ENCODE measurements at places on chromosomes 4 and X.

- no peak for DNase-seq
These were observed 122.1 kb downstream of the TBL1X start for GRCh38 chrX:9586992-9587392.

GRCh38 chr4:10635091-10635490, 49.5 kb downstream of the CLNK start:
- DNase-seq, result no peak

DNA sequence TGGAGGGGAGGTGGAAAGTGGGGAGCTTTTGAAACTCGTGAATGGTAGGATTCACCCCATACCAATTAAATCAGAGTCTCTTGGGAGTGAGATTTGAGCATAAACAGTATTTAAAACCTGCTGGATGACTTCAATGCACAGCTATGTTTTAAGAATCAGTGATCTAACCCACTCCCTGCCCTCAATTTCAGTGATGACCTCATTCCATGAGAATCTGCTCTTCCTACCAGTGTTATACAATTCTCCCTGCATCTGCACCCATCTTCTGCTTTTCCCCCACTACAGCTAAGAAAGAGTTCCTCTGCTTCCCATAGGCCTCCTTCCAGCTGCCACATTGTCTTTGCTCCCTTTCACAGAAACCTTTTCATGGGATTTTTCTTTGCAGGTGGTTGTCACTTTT, 18.3 kb upstream of the H2AZ1 start:
- no peak for DNase-seq

DNA sequence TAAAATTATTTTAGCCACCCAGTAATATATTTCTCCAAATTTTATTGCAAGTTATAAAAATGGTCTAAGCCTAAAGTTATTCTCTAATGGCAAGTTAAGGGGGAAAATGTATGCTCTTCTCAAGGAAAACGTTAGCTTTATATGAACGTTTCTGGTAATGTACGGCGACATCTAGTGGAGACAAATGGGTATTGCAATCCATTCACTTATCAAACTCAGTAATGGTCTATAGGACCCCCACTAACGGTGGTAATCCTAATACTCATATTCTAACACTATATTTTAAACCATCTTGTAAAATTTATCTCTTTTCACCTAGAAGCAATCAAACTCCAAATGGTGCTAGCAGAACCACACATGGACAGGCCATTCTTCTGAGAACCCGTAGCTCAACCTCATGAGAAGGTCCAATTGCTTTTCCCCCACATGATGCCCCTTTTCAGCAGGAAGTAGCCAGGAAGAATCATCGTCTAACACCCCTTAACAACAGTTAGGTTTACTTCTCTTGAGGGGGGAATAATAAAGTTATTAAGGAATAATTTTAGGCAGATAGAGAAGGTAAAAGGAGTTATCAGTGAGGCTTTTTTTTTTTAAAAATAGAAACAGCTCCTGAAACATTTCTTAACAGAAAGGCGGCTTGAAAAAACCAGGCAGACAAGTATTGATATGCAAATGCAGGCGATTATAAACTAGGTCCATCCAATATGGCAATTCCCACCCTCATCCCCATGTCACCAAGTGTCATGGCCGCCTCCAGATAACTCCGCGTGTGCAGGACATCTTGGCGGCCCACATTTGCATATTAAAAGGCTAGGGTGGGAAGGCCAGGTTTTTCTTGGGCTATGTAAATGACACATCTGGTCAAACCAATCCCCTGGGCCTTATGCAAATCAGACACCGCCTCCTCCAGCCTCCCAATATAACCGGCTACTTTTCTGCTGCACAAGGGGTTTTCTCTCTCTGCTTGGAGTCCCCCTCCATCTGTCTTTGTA, 35.0 kb downstream of the NUDT11 start:
- DNase-seq, result no peak

GRCh38 chr4:54872261-54872660, 214.5 kb downstream of the KIT start:
- DNase-seq, result no peak

DNA sequence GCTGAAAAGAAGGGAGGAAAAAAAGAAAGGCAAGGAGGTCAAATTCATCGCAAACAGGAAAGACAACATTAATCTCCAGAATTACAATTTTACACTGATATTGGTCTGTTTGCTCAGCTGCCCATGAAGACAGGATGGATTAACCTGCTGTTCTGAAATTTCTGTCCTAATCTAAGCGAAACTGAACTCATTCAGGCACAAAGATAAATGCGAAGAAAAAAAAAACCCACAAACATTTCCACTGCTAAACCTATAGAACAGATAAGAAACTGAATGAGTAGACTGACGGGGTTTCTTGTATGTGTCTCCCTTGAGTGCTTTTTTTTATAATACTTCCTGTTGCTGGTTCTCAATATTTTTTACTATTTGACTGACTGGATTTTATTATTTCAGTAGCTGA, 251.8 kb upstream of the FTHL17 start:
- no peak for DNase-seq

DNA sequence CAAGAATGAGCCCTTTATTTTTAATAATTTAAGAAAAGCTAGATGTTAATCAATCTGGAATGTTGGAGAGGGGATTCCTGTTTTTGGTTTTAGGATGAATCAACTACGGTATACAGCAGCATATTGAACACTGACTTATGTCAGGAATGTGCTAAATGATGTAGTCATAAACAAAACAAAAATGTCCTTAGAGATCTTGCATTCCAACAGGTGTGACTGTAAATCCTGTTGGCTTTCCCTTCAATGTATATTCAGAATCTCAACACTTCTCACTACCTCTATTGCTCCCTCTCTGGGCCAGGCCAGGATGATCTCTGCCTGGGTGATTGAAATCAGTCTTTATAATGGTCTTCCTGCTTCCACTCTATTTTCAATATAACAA, 37.8 kb upstream of the BDH2 start:
- DNase-seq, result no peak

GRCh38 chrX:109797311-109797975, 64.4 kb upstream of the ACSL4 start:
- DNase-seq, result no peak

- DNase-seq, result no peak
These were observed 208.2 kb downstream of the EVC2 start for GRCh38 chr4:5500165-5500564.

DNA sequence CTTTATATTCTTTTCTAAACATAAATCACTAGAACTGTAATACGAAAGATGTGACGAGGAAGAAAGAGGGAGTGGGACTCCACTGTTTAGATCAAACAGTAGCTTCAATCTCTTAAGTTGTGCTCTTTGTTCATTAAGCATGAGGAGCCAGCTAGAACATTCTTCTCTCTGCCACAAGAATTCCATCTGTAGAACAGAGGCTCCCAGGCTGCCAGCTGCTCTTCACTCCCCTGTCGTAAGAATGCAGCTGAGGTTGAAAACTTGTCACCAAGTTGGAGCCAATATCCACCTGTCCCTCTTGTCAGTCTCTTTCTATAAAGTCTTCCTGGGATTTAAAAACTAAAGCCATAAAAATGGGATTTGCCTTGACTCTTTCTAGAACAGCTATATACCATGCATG, 65.0 kb upstream of the SEC24B start:
- no peak for DNase-seq

- no peak for DNase-seq
These were observed 51.7 kb upstream of the PDLIM3 start for GRCh38 chr4:185587030-185587426.

- DNase-seq, result no peak
These were observed 277.3 kb upstream of the HAND2 start for GRCh38 chr4:173807347-173807746.

- DNase-seq, result no peak
These were observed 233.4 kb upstream of the STK26 start for GRCh38 chrX:131789664-131790063.

GRCh38 chrX:40406330-40406859, 174.4 kb upstream of the ATP6AP2 start:
- DNase-seq, result no peak

- no peak for DNase-seq
These were observed 38.9 kb upstream of the PLAC8 start for GRCh38 chr4:83153417-83153816.

- no peak for DNase-seq
These were observed 557 bp upstream of the USP38 start for GRCh38 chr4:143184217-143184502.

- no peak for DNase-seq
These were observed 66.5 kb downstream of the SHROOM4 start for GRCh38 chrX:50747471-50747900.

- no peak for DNase-seq
These were observed 18.1 kb upstream of the GDPD2 start for GRCh38 chrX:70405003-70405402.

- DNase-seq, result no peak
These were observed 23.9 kb downstream of the EFHC2 start for GRCh38 chrX:44319550-44319949.

- DNase-seq, result peak; percentile 59
These were observed 13.2 kb downstream of the CA5B start for GRCh38 chrX:15751155-15751819.

DNA sequence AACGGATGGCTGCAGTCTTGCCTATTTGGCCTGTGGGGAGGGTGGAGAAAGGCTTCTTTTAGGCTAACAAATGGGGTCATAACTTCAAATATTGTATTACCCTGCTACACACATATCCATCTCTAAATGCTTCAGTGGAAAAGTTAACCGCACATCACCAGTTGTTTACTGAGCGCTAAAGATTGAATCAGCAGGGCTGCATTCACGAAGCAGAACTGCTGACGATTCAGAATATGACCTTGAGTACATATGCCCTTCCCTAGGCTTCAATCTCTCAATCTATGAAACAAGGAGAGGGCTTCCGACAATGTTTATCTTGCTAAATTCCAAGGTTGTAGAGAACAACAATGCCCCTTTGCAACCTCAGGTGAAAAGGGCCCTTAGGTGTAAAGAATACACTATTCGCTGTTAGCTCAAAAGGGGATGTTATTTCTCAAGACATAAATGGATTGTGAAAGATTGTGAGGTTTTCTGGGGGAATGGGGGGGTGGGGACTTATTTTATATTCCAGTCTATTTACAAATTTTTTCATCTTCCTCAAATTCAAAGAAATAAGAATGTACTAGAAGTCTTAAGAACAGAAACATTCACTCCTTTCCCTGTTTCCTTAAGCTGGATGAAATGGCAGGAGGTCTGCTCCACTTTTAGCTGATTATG, 2.6 kb upstream of the ATP6AP2 start:
- no peak for DNase-seq

GRCh38 chr4:169189372-169189771, 81.4 kb downstream of the SH3RF1 start:
- no peak for DNase-seq

- no peak for DNase-seq
These were observed 6.7 kb upstream of the MXD4 start for GRCh38 chr4:2268357-2269205.

DNA sequence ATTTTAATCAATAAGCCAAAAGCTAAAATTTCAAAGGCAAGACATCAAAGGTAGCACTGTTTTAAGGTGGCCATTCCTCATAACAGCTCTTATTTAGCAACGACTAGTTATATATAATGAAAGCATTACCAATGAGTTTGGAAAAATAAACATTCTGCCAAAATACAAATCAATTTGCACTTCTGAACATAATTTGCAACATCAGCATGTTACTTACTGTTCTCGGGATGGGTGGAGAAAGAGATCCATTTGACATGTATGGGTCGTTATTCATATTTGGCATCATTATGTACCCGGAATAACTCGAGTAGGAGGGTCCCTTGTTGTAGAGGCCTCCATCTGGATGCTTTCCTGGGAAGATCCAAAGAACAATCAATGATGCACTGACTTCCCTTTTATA, 5.4 kb downstream of the LEF1 start:
- no peak for DNase-seq

DNA sequence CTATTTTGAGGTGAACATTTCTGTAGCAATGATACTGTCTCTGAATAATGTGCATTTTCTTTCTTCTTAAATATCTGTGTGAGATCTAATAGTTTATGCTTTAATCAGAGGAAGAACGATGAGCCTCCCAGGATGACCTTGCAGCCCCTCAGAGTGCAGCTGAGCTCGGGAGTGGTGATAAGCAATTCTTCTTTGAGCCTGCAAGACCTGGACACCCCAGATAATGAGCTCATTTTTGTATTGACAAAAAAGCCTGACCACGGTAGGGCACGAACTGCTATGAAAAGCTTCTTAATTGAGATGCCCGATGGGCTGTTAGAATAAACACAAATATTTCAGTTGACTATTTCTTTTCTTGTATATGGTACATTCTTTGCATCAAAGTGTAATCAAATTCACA, 105.0 kb upstream of the ANXA3 start:
- DNase-seq, result no peak

DNA sequence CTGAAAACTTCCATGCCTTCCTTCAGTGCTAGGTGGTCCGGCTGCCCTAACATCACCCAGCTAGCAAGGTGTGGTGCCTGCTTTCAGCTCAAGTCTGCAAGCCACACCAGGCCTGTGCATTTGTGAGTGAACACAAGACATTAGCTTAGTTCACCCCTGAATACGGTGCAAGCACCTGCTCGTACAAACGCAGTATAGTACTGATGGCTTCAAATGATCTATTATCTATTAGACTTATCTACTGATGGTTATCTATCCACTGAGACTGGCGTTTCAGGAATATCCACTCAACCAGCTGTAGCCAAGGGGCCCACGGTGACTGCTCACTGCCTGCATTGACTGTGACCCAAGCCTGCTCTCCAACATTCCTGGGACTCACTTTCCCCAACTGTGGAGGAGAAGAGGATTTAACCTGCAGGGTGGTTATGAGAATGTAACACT, 155.9 kb downstream of the SHOX start:
- no peak for DNase-seq

- DNase-seq, result peak; percentile 60
These were observed 1.2 kb downstream of the MSN start for GRCh38 chrX:65668377-65669310.

DNA sequence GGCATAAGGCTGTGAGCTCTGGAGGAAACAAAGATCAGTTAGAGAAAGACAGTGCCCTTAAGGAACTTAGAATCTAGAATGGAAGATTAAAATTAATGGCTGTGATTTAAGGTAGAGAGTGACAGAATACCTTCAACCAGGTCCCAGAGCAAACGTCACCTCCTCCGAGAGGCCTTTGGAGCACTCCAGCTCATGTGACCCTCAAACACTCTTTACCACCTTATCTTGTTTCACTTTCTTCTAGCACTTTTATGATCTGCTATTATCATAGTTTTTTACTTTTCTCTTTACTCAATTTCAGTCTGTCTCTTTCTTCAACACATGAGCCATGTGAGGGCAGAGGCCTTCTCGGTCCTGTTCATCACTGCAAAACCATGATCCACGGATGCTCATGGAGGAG, 187.0 kb downstream of the SMIM20 start:
- no peak for DNase-seq

All from CD4-positive, alpha-beta T cell treated with Interleukin-1 beta for 1 hour (primary cell).